Activated CD8-positive, alpha-beta memory T cell treated with anti-CD3 and anti-CD28 coated beads, Interleukin-2, amount 50 U/mL, for 48 hours (primary cell): ENCODE measurements at places on chromosomes 7 and 10.

GRCh38 chr10:3779158-3779741 is 5.8 kb downstream of the KLF6 start:
- DNase-seq: peak; percentile 55

GRCh38 chr7:134787064-134787463 is 7.6 kb downstream of the CALD1 start:
- no peak for DNase-seq

DNA sequence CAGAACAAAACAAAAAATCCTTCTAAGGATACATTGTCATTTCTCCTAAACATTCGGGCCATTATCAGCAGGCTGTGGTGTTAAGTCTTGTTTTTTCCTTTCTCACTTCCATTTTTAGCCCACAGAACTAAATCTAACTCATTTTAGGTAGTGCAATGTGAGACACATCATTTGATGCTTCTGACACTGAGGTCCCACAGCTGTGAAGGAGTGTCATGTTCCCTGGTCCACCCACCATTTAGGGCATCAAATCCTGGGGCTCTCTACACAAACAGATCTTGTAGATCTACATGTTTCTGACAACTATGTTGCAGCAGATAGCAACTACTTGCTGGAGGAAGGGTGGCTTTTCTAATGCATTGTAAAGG is 232.5 kb upstream of the IGFBP3 start:
- no peak for DNase-seq

GRCh38 chr7:74338366-74339108 is 49.3 kb downstream of the CLIP2 start:
- DNase-seq: no peak

GRCh38 chr7:105638902-105639495 is 57.7 kb upstream of the EFCAB10 start:
- no peak for DNase-seq

DNA sequence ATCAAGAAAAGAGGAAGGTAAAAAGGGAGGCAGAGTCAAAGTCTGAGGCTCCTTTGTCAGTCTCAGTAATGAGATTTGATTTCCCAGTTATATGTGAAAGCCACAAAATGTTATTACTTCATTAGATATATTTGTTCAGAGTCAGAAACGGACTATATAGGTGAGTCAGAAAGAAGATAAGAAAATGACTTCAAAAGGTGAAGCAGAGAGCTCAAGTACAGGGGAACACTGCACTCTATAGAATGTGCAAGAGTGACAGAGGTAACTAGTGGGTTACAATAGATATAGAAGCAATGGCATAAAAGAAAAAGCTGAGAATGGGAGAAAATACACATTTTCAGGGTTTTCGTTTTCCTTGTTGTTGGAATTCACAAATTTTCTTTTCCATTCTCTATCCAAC is 43.3 kb downstream of the DGKB start:
- DNase-seq: no peak

GRCh38 chr7:131010029-131010716 is 276.2 kb upstream of the KLF14 start:
- DNase-seq: peak; percentile 53

- no peak for DNase-seq
Observed at GRCh38 chr10:15461353-15462108, 90.4 kb upstream of the FAM171A1 start.

GRCh38 chr10:3700531-3701076 is 84.4 kb downstream of the KLF6 start:
- no peak for DNase-seq

GRCh38 chr10:132861116-132861691 is 75.3 kb upstream of the NKX6-2 start:
- no peak for DNase-seq

GRCh38 chr10:3745521-3745920 is 39.5 kb downstream of the KLF6 start:
- DNase-seq: no peak

GRCh38 chr10:95814011-95814727 is 58.2 kb downstream of the ENTPD1 start:
- DNase-seq: no peak

DNA sequence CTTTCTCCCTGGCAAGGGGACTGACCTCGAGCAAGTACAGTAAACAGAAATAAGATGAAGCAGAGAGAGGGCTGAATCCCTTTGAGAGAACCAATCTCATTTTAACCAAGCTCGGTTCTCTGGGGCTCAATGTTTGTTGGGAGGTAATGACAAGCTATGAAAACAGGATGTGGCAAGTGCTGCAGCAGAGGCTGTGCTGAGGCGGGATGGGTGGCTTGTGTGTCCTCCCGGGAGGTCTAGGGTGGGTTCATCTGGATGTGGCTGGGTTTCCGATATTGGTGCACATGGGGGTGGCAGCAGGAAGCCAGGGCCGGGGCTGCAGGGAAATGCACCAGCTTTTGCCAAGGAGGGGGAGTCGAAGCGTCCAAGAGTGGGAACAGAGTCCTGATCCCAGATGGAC is 84.5 kb downstream of the AOAH start:
- DNase-seq: peak; percentile 59

GRCh38 chr7:29487424-29487823 is 76.2 kb upstream of the PRR15 start:
- no peak for DNase-seq

DNA sequence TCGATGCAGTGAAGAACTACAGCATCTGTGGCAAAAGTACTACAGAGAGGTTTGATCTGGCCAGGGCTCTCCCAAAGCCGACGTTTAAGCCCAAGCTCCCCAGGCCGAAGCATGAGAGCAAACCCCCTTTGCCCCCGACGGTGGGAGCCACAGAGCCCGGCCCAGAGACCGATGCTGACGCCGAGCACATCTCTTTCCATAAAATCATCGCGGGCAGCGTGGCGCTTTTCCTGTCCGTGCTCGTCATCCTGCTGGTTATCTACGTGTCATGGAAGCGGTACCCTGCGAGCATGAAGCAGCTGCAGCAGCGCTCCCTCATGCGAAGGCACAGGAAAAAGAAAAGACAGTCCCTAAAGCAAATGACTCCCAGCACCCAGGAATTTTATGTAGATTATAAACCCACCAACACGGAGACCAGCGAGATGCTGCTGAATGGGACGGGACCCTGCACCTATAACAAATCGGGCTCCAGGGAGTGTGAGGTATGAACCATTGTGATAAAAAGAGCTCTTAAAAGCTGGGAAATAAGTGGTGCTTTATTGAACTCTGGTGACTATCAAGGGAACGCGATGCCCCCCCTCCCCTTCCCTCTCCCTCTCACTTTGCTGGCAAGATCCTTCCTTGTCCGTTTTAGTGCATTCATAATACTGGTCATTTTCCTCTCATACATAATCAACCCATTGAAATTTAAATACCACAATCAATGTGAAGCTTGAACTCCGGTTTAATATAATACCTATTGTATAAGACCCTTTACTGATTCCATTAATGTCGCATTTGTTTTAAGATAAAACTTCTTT is 2.3 kb downstream of the LRRTM3 start:
- DNase-seq: no peak

DNA sequence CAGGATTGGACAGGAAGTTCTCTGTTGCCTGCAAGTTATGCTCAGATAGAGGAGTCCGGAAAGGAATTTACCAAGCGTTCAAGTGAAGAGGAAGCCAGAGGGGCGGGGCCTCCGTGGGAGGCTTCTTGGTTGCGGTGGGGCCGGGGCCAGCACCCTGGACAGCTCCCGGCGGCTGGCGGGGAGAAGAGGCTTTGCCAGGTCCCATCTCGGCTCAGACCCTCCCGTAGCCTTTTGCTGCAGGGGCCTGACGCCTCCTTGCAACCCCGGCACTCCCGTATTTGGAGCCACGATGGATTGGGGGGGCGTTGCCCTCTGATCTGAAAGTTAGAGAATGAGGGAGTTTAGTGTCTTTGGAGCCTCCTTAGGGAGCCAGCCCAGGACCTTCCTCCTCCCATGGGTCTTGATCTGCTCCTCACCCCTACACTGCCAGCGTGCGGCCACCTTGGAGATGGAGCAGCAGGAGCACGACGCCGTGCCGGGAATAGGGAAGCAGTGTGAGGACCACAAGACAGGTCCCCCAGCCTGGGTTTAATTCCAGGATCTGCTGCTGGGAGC is 3.1 kb upstream of the SLC18A3 start:
- DNase-seq: peak; percentile 88

GRCh38 chr7:137306748-137307147 is 36.8 kb downstream of the PTN start:
- DNase-seq: no peak

- DNase-seq: no peak
Observed at GRCh38 chr10:130018730-130019185, 54.7 kb upstream of the EBF3 start.

DNA sequence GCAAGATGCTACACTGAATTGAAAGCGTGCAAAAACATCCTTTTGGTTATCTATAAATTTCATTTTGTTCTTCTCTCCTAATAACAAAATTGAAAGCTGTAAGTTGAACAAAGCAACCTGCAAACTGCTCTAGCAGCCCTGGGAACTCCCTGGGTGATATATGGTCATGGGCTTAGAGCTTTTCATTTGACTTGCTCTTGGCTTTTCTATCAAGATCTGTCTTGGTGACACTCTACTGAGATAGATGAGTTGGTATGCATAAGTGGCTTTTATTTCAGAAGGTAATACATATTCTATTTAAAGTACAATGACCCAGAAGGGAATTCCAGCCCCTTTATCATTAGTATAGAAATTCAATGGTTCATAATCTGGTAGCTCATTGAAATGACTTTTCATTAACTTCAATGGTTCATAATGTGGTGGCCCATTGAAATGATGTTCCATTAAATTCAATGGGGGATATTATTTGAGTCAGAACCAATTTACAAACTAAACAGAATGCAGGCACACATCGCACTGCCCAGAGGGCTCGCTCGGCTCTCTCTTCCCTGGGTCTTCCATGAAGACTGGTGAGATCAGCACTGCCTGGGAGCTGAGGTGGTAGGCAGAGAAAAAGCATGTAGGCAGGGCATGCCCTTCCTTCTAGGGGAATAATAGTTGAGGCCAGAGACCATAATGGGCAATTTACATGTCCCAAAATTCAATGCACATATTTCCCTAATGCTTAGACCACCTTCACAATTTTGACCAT is 10.1 kb upstream of the KCNMA1 start:
- no peak for DNase-seq

GRCh38 chr10:100659361-100660098 is 85.9 kb upstream of the PAX2 start:
- DNase-seq: no peak

DNA sequence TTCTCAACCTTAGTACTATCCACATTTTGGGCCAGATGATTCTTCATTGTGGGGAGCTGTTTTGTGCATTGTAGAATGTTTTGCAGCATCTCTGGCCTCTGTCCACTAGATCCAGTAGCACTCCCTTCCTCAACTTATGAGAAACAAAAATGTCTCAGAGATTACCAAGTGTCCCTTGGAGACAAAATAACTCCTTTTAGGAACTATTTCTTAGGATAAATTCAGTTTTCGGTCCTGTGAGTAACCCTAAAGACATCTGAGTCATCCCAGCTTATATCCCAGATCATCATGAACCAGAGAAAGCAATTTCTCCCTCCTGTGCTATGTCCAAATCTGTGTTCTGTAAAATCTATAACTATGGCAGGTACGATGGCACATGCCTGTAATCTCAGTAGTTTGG is 266.6 kb upstream of the PHYHIPL start:
- DNase-seq: no peak

GRCh38 chr10:118264838-118265470 is 77.2 kb downstream of the FAM204A start:
- no peak for DNase-seq

DNA sequence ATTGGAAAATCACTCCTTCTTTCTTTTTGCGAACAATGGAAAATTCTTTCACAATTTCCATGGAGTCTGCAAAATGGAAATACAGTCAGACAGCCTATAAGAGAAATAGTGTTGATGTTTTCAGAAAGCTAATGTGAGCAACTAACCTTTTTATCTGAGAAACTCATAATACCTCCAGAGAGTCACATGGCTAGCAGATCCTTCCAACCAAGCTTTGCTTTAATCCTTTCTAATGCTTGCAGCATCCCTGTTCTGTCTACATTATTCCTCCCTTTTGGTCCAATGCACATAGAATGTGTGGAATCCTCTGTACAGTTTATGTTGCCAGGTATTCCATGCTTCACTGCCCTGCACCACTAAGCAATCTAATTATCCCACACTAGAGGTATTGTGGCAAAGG is 717.5 kb upstream of the LRRN3 start:
- no peak for DNase-seq

DNA sequence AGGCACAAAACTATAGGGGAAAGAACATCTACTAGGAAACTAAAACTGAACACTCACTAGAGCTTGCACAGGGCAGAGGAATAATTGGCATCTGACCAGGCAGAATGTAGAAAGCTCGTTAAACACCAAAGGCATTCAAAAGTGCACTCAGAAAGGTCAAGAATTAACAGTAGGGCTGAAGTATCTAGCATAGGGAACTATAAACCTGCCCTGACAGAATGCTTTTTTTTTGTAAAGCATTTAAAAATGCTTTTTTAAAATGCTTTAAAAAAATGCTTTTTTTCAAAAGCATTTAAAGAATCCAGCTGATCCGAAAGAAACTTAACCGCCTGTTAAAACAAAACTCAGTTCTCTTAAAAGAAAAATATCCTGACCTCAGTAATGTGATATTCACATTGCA is 74.6 kb upstream of the EGFR start:
- no peak for DNase-seq

DNA sequence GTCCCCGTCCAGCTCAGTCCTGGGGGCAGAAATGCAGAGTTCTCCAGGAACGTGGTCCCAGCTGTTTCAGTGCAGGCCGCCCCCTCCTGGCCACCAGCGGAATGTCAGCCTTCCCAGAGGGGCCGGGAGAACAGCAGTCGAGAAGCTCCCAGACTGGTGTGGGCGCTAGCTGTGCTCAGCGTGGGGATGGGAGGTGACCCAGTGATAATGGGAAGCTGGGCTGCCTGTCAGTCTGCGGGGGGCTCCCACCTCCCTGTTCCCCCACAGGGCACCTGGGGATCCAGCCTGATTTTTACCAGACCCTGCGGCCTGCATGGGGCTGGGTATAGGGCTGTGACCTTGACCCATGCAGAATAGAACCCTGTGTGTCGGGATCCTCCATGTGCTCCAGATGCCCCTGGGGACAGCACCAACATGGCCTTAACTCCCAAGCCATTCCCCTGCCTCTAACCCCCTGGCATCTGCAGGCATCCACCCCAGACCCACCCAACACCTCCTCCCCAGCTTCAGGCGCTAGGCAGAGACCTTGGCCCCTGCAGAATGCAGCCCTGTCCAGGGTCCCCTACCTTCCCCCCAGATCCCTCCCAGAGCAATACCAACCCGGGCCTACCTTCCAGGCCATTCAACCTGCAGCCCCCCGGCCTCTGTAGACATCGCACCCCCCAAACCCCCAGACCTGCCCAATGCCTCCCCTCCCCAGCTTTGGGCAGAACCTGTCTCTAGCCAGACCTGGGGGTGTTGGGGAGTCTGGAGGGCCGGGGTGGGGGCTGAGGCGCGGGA is 880 bp upstream of the ELN start:
- DNase-seq: peak; percentile 86

GRCh38 chr7:8714791-8715190 is 281.4 kb downstream of the NXPH1 start:
- no peak for DNase-seq

- no peak for DNase-seq
Observed at GRCh38 chr10:79127151-79127961, 58.6 kb downstream of the ZMIZ1 start.

GRCh38 chr7:77950548-77950947 is 152.0 kb downstream of the PHTF2 start:
- no peak for DNase-seq
